ENCODE measurements at places on chromosomes 13 and 19.

GRCh38 chr19:15479391-15480345 lies at the start of gene PGLYRP2:
PGLYRP2 (minus strand) TSS chr19:15479501; CDS start chr19:15479371, 130 bp downstream.
- no peaks in the 10 kb centered on the region for H3K36me3 ChIP-seq
- no peak within 1 kb of the TSS for H3K4me3 ChIP-seq
- DNase-seq, result peak; percentile 61
- H3K27ac ChIP-seq, result no peak within 1 kb of the TSS

- no peak overlapping the region for H3K27ac ChIP-seq
- no peak overlapping the region for H3K4me3 ChIP-seq
- no peaks in the 10 kb centered on the region for H3K27me3 ChIP-seq
- DNase-seq, result no peak
- H3K36me3 ChIP-seq, result no peaks in the 10 kb centered on the region
Measured at GRCh38 chr13:22198641-22199217, 527.9 kb downstream of the FGF9 start.

DNA sequence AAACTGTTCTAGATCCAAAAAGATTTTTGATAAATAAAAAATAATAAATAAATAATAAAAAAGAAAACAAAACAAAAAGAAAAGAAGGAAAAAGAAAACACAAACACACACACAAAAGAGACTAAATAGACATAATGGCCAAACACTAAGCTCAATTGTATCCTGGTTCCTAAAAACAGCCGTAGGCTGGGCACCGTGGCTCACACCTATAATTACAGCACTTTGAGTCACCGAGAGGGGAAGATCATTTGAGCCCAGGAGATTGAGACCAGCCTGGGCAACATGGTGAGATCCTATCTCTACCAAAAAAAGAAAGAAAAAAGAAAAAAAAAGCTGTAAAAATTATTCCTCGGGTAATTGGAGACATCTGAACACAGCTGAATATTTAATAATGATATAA lies 8.9 kb downstream of the ETHE1 start:
- peaks cover 2% of the 10 kb centered on the region for H3K4me1 ChIP-seq
- H3K4me3 ChIP-seq, result no peak overlapping the region
- H3K27me3 ChIP-seq, result no peaks in the 10 kb centered on the region
- no peaks in the 10 kb centered on the region for H3K36me3 ChIP-seq
- H3K27ac ChIP-seq, result no peak overlapping the region

- H3K27me3 ChIP-seq, result no peaks in the 10 kb centered on the region
- no peak overlapping the region for H3K4me3 ChIP-seq
- no peak for DNase-seq
- no peak overlapping the region for H3K27ac ChIP-seq
- H3K36me3 ChIP-seq, result no peaks in the 10 kb centered on the region
Measured at GRCh38 chr13:102401265-102401664, 583 bp downstream of the FGF14 start.

DNA sequence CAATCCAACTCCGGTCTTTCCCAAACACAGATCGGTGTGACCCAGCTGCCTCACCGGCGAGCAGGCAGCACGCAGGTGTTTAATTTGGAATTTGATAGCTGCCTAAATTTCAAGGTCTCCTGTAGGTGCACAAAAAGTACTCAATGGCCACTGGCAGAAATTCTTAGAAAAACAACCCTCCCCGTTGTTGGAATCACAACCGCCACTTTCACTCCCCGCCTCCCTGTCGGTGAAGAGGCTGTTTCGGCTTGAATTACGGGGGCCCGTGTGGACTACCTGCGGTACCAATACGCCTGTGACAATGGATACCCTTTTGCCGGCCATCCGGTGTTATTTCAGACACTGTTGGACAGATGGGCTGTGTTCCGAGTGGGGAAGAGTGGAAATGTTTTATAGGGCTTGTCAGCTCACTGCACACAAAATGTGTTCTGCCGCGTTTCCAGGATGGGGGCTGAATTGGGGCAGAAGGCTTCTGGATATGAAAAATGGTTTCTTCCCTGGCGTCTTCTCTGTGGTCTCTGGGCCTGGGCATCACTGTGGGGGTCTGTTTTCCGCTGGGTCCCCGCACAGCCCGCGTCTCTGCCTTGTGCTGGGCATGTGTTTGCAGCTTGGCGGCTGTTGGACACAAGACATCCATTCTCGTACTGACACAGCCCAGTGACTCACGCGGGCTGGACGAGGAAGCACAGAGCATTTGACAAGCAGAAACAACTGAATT lies 45.4 kb downstream of the ZIC5 start:
- peaks cover 6% of the 10 kb centered on the region for H3K4me1 ChIP-seq
- DNase-seq, result peak; percentile 22
- H3K36me3 ChIP-seq, result no peaks in the 10 kb centered on the region
- no peak overlapping the region for H3K4me3 ChIP-seq

- no peak overlapping the region for H3K4me3 ChIP-seq
- no peak overlapping the region for H3K27ac ChIP-seq
- H3K36me3 ChIP-seq, result no peaks in the 10 kb centered on the region
- peaks cover 26% of the 10 kb centered on the region for H3K27me3 ChIP-seq
- DNase-seq, result no peak
- no peaks in the 10 kb centered on the region for H3K4me1 ChIP-seq
Measured at GRCh38 chr13:101412076-101412475, 4.2 kb downstream of the NALCN start.

Measured in lung (tissue), 17 donors.